Stimulated activated CD4-positive, alpha-beta T cell treated with anti-CD3 and anti-CD28 coated beads, Interleukin-12 subunit alpha, Interleukin-12 subunit beta, amount 100 ng/mL, for 24 hours (primary cell): ENCODE measurements at places on chromosomes 7 and 10.
A peak's percentile ranks its signal among the peaks of the same experiment; 100 is the strongest.

DNA sequence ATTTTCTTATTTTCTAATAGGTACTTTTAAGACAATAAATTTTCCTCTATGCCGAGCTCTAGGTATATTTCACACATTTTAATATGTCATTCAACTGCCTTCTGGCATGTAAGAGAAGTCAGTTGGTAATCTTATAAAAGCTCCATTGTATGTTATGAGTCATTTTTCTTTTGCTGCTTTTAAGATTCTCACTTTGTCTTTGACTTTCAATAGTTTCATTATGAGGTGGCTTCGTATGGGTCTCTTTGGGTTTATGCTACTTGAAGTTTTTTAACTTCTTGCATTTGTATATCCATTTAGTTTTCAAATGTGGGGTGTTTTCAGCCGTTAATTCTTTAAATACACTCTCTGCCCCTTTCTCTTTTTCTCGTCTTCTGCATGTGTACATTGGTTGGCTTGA is 80.5 kb downstream of the ABCA13 start:
- no peak for DNase-seq

DNA sequence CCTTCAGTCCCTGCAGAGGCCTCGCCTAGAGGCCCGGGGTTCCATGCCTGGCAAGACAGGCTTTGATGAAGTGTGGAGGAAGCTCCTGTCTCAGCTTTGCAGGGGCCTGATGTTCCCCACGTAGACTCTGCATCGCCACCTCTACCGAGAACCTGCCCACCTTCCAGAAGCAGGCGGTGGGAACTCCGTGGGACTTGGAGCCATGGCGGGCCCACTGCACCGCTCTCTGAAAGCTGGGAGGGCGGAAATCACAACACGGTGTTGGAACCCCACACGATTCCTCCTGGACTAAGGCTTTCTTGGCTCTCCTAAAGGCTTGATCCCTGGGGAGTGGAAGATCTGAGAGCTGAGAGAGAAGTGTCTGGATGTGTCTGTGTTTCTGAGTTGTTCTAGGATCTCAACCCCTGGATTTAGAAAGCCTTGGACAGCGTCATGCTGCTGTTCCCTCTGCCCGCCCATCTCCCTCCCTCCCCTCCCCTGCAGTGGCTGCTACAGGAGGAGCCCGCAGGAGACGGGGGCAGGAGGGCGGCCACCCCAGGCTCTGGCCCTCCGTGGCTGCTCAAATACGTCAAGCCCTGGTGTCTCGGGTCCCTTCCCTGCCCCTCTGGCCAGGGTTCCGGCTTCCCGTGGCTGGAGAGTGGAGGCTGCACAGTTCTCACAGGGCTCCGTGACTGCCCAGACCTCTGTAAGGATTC is 79.7 kb downstream of the VIPR2 start:
- no peak for DNase-seq

- no peak for DNase-seq
Measured at GRCh38 chr10:31272841-31273240, 46.2 kb upstream of the ZEB1 start.

- DNase-seq = peak; percentile 66
Measured at GRCh38 chr7:63899691-63900393, 98.8 kb upstream of the ZNF722 start.

DNA sequence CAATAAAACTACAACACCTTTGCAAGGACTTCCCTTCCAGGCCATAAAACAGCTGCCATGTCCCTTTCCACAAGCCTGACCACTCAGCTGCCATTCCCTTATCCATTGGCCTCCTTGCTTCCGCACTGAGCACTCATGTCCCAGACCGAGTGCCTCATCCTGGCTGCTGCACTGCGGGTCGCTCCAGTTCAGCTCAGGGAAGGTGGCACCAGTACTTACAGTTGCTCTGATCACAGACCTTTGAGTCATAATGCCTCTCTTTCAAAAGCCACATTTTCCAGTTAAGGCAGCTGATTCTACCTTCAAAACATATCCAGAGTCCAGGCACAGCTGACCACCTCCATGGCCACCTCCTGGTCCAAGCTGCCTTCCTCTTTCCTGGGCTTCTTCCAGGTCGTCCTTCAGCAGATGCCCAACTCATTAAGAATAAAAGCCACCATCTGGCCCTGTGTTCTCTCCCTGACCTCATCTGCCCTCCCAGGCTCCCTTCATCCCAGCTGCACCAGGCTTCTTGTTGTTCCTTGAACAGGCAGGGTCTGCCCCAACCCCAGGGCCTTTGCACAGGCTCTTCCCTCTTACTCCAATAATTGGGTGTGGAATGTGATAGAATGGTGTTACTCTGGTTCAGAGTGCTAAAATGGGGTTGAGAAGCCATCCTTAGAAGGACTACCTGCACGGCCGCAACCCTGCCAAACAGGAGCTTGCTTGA is 64.5 kb downstream of the RAMP3 start:
- DNase-seq = no peak

- no peak for DNase-seq
Measured at GRCh38 chr10:7635408-7636125, 31.2 kb downstream of the ITIH5 start.

DNA sequence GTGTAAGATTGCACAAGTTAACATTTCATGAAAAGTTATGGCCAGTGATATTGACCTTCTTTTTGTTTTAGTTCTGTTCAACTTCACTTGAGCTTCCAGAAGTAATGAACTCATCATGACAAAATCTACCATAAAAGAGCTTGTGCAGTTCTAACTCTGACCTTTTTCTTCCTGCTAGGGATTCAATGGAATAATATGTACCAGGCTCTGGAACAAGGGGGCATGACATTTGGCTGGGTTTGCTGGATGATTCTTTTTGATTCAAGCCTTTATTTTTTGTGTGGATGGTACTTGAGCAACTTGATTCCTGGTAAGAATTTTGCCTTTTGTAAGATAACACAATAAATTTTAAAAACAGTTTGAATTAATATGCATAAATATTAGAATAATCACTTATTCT is 205.0 kb downstream of the ABCA13 start:
- DNase-seq = no peak

GRCh38 chr10:132527339-132528063 is 10.1 kb upstream of the INPP5A start:
- no peak for DNase-seq

DNA sequence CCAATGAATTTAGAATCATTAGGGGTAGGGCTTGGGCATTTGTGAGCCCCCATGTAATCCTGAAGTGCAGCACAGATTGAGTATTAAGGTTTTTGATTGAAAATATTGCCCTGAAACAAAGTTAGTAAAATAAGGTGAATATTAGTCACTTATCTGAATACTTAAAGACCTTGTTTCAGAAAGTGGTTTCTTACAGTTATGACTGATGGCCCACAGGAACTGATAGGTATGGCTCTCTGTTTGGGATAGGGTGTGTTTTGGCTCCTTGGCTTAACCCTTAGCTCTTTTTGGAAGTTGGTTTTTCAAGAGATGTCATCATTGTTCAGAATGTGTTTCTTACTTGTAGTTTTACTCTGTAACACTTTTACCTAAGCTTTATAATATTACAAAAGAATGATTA is 34.8 kb downstream of the MDFIC start:
- DNase-seq = no peak

DNA sequence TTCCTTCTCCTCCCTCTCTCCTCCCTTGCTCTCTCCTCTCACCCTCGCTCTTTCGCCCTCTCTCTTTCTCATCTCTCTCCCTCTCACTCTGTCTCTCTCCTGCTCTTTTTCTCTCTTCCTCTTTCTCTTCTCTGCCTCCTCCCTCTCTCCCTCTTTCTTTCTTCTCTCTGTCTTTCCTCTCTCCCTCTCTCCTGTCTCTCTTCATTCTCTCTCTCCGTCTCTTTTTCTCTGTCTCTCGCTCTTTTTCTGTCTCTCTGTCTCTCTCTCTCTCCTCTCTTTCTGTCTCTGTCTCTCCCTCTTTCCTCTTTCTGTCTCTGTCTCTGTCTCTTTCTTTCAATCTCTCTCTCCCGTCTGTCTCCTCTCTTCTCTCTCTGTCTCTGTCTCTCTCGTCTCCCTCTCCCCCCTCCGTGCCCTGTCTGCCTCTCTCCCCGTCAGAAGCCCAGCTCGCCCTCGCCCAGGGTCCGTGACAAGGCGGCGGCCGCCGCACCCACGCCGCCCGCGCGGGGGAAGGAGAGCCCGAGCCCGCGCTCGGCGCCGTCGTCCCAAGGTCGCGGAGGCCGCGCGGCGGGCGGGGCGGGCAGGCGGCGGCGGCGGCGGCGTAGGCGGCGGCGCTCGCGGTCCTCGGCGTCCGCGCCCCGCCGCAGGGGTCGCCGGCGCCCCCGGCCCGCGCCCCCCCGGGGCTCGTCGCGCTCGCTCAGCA is 21.3 kb upstream of the HSPB1 start:
- no peak for DNase-seq

DNA sequence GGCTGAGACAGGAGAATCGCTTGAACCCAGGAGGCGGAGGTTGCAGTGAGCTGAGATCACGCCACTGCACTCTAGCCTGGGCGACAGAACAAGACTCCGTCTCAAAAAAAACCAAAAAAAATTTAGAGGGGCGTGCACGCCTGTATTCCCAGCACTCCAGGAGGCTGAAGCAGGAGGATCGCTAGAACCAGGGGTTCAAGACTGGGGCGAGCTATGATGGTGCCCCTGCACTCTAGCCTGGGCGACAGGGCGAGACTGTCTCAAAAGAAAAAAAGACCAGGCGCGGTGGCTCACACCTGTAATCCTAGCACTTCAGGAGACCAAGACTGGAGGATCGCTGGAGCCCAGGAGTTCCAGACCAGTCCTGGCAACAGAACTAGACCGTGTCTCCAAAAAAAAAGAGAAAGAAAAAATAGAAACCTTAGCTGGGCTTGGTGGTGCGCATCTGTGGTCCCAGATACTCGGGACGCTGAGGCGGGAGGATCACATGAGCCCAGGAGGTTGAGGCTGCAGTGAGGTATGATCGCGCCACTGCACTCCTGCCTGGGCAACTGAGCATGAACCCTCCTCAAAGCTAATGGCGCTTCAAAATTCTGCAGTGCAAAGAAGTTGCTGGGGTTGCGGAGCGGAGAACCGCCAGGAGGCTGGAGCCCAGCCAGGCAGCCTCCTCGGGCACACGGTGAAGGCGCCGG is 382 bp upstream of the MBLAC1 start:
- DNase-seq = no peak
